ENCODE measurements at places on chromosomes 13 and 19.

GRCh38 chr19:40257096-40257517 is 28.0 kb downstream of the AKT2 start:
- DNase-seq: no peak

GRCh38 chr19:1837625-1838105 is 10.6 kb downstream of the REXO1 start:
- DNase-seq: peak; percentile 75

- no peak for DNase-seq
Measured at GRCh38 chr19:35883882-35884281, 15.5 kb downstream of the APLP1 start.

- no peak for DNase-seq
Measured at GRCh38 chr13:81498969-81499368, 1158.0 kb upstream of the SPRY2 start.

GRCh38 chr19:35267353-35267817 is 1.4 kb upstream of the USF2 start:
- DNase-seq: peak; percentile 53

DNA sequence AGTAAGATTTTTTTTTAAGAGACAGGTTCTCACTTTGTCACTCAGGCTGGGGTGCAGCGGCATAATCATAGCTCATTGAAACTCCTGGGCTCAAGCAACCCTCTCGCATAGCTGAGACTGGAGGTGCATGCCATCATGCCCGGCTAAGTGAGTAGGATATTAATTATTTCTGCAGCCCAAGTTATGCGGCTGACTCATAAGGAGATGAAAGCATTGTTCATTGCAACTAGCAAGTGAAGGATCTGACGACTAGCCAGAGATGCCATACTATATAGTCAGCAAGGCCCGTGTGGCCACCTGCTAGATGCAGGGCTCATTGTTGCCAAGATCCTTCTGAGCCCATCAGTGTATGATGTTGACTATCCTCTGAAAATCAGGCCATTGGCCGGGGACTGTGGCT is 45.2 kb downstream of the ABCC4 start:
- no peak for DNase-seq

DNA sequence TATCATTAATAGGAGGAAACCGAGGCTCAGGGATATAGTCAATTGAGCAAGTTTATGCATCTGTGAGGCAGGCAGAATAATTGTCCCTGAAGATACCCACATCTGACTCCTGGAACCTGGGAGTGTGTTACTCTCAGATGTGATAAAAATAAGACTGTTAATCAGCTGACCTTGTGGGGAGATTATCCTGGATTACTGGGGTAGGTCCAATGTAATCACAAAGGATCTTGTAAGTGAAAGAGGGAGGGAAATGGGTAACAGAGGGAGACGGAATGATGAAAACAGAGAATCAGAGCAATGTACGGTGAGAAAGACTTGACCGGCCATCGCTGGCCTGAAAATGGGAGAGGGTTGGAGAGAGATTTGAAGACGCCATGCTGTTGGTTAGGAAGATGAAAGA is 3.2 kb upstream of the EDDM13 start:
- no peak for DNase-seq

DNA sequence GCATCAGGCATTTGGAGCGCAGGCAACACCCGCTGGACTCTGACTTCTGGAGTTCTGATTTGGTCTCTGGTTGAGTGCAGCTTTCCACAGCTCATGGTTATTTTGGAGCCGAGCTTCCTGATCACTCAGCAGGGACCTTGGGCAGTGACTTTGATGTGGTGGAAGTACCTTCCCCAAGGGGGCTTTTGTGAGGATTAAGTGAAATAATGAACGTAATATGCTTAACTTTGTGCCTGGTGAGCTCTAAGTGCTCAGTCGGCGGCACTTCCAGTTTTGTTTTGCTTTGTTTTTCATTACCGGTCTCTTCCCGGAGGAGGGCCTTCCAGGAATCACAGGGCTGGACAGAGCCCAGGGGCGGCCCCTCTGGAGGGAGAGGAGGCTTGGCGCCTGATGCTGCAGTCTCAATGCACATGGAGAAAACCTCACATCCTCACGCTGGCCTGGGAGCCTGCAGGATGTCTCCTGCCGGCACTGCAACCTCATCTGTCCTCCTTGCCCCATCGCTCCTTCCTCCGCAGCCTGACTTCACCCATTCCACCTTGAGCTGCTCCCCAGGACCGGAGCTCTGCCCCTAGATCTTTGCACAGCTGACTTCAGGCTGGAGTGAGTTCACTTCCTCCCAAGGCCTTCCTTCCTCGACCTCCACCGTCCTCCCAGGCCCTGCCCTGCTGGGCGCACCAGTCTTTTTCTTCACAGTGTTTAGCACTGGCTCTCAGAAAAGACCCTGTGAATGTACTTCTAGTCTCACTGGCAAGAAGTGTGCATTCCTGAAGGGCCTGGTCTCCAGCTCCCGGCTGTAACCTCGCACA is 1.5 kb downstream of the PLEKHF1 start:
- peak; percentile 56 for DNase-seq

GRCh38 chr19:14039181-14039580 is 7.6 kb downstream of the IL27RA start:
- DNase-seq: no peak

GRCh38 chr13:99979453-99980200 is 2.0 kb upstream of the ZIC2 start:
- no peak for DNase-seq

- no peak for DNase-seq
Measured at GRCh38 chr13:49776871-49777270, 15.6 kb downstream of the KPNA3 start.
